Globus pallidus (tissue), 1 donor: ENCODE measurements at places on chromosomes 2 and 18.

DNA sequence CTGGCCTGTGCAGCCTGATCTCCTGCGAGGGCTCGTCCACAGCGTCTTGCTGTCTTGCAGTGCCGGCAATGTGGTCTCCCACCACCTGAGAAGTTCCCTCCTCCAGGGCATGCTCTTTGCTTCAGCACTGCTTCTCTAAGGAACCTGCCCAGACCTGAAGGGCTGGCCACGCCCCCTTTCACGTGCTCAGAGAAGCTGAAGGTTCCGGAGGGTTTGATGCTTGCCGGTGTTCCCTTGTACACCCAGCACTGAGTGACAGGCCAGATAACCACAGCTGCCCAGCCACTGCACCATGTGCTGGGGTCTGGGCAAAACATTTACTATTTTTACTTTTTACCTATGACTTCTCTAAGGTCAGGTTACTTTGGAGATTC is 1.7 kb upstream of the POLR2D start:
- DNase-seq: no peak

DNA sequence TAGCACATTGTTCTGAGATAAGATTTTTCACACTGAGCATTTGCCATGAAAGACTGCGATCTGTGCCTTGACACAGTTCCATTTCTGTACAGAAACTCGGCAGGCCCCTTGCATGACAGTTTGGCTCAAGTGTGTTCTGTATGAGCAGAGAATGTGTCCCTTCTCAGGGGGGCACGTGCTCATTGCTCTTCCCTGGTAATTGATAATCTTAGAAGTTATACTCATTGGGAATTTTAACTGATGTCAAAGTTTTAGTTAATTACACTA is 171.3 kb downstream of the PTGR3 start:
- DNase-seq: no peak

DNA sequence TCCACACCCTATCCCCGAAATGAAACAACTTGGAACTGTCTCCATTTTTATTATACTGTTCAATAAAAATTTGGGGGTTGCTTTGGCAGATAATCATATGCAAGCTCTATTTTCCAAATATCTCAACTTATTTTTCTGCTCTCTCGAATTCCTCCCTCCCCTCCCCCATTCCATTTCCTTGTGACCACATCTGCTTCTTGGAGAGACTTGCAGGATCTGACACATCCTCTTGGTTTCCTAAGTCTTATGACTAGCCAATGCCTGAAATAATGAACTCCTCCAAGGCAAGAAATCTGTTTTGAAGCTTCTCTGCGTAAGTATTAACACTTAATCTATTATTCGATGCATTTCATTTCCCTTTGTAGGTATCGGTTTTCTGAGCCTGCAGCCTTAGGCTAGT is 16.1 kb downstream of the TGIF1 start:
- no peak for DNase-seq

DNA sequence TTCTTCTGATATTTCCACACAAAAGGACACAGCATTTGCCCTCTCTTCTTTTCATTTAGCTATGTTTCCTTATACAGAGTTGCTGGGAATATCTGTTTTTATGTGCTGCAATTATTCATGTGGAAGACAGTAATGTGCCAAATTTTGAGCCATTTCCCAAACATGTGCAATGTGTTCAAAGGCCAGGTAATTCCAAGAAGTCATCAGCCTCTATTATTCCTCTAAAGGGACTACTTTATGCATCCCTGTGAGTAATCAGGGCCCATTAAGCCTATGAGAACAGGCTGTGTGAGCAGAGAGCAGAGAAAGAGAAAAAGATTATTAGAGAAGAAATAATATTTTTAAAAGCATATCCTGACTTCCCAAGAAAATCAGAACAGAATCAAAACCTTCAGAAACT is 107.6 kb upstream of the OSR1 start:
- DNase-seq: no peak
